Chondrocyte (in vitro differentiated cells): ENCODE measurements at places on chromosomes 12 and 14. TPM values are rescaled to one million over a fixed set of nuclear protein-coding genes. Genes with fewer than 3 reads are reported as not detected.

Gene APOF
- not detected in 3 replicates for total RNA-seq

Gene POTEM
- total RNA-seq = not detected in 3 replicates

Gene GPR84
- not detected in 3 replicates for total RNA-seq

Gene FIGNL2
- 0.26 to 0.30 TPM in 2 of 3 replicates, not detected in the other for total RNA-seq

Gene NANOG
- total RNA-seq = not detected in 3 replicates

- no peak for DNase-seq
Observed at GRCh38 chr12:117483501-117483900, 122.1 kb upstream of the NOS1 start.

GRCh38 chr14:54901380-54902142 is 1.1 kb downstream of the GCH1 start:
- DNase-seq = no peak

DNA sequence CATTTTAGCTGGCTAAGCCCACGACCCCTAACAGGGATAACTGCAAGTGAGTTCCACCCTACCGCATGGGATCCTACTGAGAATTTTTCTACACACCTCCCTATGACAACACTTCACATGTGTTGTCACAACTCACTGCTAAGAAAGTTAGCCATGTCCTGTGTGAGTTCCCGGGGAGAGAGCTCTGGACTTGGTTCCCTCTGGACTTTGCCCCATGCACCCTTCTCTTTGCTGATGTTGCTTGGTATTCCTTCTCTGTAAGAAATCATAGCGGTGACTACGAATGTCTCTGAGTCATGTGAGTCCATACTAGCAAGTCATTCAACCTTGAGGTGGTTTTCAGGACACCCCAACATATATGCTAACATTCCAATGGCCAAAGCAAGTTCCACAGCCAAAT is 9.5 kb upstream of the CDKN3 start:
- DNase-seq = no peak

GRCh38 chr12:110102255-110102654 is 21.9 kb upstream of the IFT81 start:
- DNase-seq = no peak

DNA sequence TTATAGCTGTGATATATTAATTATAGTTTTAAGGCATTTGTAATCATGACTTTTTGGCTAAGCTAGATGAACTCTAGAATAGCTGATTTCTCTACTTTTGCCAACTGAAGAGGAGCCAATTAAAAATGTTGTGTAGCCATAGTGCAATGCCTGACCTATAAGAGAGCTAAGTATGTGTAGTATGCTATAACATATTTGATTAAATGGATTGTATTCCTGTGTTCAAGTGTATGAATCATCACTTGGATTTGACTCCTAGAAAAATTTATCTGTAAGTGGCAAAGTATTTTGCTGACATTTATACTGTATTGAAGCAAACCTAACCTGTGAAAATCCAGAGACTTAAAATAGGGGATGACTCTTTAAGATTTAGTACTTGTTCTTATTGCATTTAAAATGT is 34.2 kb downstream of the PCNX4 start:
- DNase-seq = no peak

- no peak for DNase-seq
Observed at GRCh38 chr12:105803292-105803691, 335.5 kb downstream of the NUAK1 start.

- DNase-seq = no peak
Observed at GRCh38 chr14:90531497-90531896, 134.7 kb downstream of the CALM1 start.

GRCh38 chr12:7601406-7601805 is 64.3 kb downstream of the APOBEC1 start:
- DNase-seq = no peak

DNA sequence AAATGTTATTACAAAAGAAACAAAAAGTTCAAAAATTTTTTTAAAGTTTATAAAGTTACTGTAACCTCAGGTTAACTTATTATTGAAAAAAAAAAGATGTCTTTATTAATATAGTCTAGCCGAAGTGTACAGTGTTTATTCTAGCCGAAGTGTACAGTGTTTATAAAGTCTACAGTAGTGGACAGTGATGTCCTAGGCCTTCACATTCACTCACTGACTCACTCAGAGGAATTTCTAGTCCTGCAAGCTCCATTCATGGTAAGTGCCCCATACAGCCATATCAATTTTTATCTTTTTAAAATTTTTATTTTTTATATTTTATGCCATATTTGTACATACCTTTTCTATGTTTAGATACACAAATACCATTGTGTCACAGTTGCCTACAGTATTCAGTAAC is 10.4 kb downstream of the ATG2B start:
- DNase-seq = no peak

- no peak for DNase-seq
Observed at GRCh38 chr14:24106672-24107271, 7.8 kb upstream of the DCAF11 start.

GRCh38 chr12:119444462-119445044 is 110.0 kb downstream of the CCDC60 start:
- no peak for DNase-seq

DNA sequence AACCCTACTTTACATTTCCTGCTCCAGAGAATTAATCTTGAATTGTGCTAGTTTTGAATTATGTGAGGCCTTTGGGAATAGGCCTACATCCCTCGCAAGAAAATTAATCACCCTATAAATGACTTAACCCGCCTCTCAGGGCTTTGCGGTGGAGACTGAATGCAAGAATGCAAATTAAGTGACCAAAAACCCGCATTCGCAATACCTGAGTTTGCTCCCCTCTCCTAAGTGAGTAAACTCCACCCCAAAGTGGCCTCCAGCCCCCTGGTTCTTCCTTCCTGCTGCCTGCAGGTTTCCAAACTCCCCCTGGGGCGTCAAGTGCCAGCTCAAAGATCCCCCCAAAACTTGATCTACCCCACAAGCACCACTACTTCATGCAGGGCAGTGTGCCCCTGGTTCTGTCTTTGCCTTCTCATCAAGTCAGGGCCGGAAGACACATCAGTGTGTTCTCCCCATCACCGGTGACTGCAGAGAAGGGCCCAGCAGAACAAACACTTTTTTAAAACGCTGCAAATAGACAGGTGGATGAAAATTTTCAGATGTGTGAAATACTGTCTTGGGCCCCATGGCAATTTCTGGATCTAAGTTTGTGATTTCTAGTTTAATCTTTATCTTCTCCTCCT is 644.7 kb downstream of the VRK1 start:
- DNase-seq = no peak

DNA sequence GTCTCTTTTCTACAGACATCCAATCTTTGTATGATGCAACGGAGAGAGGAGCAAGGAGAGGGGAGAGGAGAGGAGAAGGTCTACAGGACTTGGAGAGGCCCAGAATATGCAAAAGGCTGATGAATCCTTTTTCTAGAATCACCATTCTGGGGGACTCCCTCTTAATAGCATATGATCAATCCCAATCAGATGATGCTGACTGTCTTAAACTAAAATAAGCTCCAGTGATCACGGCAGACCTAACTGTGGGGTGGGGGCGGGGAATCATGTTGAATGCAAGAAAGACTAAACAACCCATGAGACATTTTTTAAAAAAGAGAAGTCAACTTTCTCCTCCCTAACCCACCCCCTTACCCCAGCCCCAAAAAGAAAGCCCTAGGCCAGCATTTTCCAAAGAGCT is 33.4 kb downstream of the BTBD7 start:
- DNase-seq = no peak

DNA sequence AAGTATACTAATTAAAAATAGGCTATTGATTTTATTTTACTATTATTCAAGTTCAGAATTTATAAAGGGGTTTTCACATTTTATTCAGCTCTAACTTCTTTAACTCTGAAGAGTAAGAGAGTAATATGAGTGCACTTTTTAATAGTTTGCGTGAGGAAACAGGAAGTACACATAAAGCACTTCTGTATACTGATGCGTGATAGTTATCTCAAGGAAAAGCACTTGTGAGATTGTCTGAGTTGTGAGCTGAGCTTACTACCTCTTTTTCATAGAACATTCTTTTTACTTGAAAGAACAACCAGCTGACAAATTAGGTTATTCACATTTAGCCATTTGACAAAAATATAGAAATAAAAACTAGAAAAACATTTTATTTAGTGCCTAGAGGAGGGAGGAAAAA is 1.9 kb downstream of the RAD51AP1 start:
- DNase-seq = no peak

DNA sequence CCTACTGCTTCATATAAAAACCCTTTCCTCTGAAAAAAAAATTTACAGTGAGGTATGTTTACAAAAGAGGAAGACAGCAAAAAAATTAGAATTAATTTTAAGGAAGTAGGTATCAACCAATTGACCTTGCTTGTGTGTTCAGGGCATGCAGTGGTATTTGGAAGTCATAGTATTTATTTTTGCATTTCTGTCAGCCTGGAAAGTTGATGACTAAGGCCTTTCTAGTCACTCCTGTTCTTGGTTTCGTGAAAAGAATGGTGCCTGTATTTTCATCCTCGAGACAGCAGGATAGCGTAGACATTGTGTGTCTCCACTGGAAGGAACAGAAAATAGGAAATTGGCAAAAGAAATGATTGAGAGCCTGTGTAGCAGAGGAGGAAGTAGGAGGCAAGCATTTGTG is 24.5 kb downstream of the SLC16A7 start:
- DNase-seq = no peak

GRCh38 chr14:85293612-85294234 is 236.2 kb upstream of the FLRT2 start:
- DNase-seq = no peak

DNA sequence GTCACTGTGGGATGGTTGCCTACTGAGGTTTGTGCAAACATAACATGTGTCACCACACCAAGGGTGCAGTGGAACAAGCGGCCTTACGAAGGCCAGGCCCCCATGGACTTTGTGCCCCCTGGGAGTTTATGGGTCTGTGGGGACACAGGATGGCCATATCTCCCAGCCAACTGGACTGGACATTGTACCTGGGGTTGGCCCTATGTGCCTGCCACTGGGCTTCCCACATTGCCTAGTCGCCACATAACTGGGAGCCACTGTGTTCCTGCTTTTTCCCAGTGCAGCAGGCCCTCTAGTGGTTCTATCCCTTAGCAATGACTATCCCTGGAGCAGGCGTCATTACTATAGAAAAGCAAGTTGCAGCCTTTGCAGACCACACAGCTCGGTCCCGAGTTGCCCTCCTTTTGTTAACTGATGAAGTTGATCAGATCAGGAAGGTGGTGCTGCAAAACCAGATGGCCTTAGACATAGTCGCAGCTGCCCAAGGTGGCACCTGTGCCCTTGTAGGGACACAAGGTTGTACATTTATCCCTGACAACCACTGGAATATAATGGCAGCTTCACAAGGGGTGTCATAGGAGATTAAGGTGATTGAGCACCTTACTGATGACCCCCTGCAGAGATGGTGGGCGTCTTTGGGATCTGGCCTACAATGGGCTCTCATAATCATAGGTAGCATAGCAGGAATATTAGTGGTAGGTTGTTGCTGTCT is 15.2 kb upstream of the RNASE12 start:
- no peak for DNase-seq

- no peak for DNase-seq
Observed at GRCh38 chr12:62006076-62006732, 254.0 kb upstream of the USP15 start.

GRCh38 chr12:70091021-70091521 is 152.2 kb upstream of the CNOT2 start:
- no peak for DNase-seq

DNA sequence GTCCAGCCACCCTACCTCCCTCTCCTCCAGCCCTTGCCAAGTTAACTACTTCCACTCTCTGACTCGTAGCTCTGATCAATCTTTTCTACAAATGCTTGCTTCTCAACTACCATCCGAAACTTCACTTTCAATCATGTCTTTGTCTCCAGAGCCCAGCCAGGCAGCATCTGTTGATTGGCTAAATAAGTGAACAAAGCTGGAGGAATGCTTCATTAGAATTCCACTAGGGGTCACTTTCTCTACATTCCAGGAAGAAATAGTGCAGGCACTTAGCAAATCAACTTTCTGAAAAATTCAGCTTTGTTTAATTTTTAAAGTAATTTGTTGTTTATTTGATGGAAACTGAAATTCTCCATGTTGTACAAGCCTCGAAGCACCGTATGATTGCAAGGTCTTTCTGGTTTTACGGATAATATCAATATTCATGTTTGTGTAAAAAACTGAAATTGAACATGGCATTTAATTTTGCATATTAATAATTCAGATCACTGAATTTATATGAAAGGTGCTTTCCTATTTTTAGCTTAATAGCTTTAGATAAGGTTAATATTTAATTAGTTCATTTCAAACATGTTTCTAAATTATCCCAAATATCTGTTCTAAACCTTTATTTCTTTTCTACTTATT is 32.4 kb upstream of the HELB start:
- no peak for DNase-seq

- DNase-seq = no peak
Observed at GRCh38 chr12:120706029-120706428, 4.2 kb upstream of the UNC119B start.

GRCh38 chr14:81831128-81831820 is 297.6 kb upstream of the SEL1L start:
- no peak for DNase-seq

DNA sequence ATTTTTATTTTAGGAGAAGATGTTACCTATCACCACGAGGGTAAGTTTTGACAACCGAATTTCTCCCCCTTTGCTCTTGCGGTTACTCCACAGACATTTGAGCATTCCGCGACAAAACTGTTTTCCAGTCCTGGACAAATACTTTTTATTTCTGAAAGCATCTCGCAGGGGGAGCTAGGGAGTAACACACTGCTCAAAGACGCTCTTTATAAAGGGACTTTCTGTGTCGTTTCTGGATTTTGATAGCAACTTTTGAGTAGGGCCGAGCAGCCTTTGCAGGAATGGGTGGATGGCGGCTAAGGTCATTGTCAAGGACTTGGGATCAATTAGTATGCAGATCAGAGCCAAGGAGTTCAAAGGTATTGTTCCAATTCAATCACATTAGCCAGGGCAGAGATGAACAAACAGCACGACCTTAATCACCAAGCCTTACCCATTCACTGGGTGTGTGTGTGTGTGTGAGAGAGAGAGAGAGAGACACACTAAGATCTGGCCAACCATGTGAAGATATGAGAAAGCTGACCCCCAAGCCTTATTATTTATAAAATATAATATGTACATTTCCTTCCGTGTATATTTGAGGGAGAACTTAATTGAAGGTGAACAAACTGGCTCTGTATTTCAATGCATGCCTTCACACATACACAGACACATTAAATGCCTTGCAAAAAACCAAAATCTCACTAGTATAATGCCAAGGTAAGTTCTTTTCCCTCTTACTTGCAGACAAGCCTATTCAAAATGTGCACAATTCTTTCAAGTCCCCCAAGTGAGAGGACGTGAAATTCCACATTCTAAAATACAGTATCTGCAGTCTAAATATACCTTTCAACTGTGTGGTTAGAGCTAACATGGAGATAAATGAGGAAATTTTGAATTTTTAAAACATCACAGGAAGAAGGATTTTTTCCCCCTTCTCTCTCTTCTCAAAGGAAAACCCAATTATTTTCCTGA is 613.8 kb downstream of the VRK1 start:
- no peak for DNase-seq

DNA sequence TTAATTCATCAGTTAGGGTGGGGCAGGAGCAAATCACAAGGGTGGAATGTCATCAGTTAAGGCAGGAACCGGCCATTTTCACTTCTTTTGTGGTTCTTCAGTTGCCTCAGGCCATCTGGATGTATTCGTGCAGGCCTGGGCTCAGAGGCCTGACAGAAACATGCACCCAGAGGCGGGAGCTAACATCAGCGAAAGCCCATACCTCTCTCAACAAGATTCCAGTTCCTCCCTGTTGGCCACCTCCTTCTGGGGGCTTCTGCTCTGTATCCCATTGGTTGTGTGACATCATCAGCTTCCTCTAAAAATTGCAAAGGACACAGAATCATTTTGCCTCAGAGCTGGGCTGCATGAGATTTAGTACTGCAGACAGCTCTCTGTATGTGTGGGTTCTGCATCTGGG is 134.3 kb downstream of the ZNF664 start:
- DNase-seq = no peak
